ENCODE measurements at places on chromosomes 6 and 20.

GRCh38 chr6:41334482-41335040 is 847 bp upstream of the NCR2 start:
- DNase-seq: no peak

DNA sequence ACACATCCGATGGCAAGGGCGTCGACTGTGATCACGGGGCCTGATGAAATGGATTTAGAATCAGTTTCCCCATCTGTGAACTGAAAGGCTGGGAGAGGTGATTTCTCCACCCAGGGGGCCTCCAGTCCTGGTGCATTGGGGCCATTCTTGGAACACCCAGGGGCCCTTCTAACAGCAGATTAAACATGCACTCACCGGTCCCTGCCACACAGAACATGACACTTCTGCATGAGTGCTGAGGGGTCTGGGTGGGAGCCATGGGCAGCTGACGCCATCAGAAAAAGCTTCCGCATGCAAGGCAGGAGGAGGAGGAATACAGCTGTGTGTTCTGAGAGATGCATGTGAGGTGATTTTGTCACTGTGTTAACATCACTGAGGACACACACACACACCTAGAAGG is 26.8 kb downstream of the DLL1 start:
- no peak for DNase-seq

DNA sequence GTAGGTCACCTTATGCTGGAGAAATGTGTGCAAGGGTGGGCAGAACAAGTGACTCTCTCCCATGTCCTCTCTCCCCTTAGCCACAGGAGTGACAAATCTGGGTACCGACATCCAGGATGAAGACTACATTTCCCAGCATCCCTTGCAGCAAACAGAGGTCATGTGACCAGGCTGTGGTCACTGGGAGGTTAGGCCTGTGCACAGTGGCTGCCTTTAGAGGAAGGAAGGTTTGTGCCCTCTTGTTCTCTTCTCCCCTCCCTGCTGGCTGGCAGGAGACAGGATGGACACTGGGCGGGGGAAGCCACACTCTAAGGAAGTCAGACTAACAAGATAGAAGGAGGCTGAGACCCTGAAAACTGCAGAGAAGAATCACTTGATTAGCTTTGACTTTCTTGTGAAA is 360.2 kb downstream of the PREX1 start:
- DNase-seq: no peak

GRCh38 chr6:85602100-85602499 is 8.4 kb upstream of the SNX14 start:
- no peak for DNase-seq

DNA sequence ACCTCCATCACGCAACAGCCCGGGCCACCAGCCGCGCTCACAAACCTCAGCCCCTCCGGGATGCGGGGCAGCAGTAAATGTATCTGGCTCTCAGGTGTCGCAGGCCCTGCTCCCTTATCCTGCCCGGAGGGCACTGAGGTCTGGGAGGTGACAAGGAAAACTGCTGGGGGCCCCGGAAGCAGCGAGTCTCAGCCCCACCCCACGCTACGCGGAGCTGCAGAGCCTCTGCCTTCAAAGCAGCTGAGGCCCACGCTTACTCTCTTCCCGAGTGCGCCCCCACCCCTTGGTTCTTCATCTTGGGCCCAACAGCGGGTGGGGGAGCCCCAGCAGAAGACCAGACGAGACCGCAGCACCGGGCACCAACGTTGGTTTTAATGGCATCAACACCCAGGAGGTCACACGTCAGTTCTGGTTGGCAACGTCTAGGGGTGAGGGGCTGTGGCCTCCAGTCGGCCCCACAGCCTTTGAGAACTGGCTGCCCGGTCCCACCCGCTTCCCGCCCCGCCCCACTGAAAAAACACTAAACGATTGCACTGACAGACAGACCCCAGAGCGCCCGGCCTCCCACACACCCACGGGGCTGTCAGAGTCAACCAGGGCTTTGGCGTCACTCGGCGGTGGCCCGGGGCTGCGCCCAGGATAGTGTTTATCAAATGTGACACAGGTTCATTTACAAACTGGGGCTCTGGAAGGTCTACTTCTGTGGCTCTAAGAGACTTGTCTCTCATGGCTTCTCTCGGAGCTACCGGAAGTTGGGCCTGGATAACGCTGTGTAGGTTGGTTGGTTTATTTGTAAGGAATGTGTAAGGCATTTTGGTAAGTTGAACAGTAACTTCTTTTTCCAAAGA is 43.7 kb downstream of the DSTN start:
- no peak for DNase-seq

GRCh38 chr6:46581459-46582177 is 71.0 kb downstream of the CYP39A1 start:
- no peak for DNase-seq

- DNase-seq: no peak
Measured at GRCh38 chr20:56689318-56689717, 60.2 kb downstream of the TFAP2C start.

GRCh38 chr20:9154464-9155024 is 85.7 kb downstream of the PLCB4 start:
- DNase-seq: no peak

DNA sequence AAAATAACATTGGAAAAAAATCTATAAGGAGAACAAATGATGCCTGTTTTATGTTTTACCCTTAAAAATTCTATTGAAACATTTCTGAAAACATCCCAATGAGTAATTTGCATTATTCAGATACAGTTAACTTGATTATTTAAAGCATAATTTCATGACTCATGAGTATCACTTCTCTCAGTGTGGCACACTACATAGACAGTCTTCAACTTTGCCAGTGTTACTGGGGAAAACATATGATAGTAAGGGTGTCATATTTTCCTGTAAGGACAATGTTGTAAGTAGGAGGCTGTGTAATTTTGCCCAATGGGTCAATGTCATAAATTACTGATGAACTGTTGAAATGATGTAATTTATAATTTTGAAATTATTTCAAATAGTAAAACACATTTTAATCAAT is 125.5 kb downstream of the PHACTR1 start:
- no peak for DNase-seq

GRCh38 chr6:18263418-18264218 is 712 bp downstream of the DEK start:
- no peak for DNase-seq

GRCh38 chr6:44475417-44475778 is 87.9 kb downstream of the CDC5L start:
- DNase-seq: no peak

DNA sequence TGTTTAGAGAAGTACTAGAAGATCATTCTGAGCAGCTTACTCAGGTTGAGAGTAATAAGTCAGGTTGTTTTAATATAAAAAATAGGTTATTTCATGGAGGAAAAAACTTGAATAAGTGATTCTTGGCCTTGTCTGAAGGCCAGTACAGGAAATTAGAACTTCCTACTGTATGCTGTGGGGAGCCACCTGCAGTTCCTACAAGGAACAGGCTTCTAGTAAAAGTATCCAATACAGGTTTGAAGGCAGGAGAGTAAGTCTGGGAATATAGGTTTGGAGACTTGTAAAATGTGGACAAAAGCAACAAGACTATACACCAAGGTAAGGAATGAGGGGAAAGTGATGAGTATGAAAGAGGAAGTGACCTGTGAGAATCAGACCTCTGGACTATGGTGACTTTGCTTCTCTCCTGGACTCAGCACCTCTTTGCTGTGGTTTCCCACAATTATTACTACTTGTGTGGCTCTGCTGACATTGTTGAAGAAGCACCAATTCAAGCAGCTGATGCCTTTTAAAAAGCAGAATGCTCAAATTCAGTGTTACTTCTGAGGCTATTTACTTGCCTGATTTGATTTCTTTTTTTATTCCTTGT is 278.6 kb downstream of the TBC1D7 start:
- no peak for DNase-seq

GRCh38 chr6:142307963-142308748 is 6.3 kb downstream of the ADGRG6 start:
- DNase-seq: no peak

DNA sequence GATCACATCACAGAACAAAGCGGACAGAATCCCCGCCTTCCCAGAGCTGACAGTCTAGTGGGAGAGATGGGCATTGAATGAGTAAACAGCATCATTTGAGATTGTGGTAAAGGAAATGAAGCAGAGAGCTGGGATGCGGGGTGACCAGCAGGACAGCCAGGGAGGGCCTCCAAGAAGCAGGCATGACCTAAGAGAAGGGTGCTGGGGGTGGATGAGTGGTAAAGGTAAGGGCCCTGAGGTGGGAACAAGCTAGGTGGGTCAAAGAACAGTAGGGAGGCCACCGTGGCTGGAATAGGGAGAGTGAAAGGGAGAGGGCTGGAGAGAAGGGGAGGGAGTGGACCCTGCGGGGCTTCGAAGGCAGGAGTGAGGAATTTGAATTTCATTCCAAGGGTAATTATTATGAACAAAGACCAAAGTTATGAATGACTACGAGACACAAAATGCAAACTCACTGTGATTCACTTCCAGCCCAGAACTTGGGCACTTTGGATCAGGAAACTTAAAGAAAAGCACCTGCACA is 61.4 kb downstream of the CEBPB start:
- no peak for DNase-seq

DNA sequence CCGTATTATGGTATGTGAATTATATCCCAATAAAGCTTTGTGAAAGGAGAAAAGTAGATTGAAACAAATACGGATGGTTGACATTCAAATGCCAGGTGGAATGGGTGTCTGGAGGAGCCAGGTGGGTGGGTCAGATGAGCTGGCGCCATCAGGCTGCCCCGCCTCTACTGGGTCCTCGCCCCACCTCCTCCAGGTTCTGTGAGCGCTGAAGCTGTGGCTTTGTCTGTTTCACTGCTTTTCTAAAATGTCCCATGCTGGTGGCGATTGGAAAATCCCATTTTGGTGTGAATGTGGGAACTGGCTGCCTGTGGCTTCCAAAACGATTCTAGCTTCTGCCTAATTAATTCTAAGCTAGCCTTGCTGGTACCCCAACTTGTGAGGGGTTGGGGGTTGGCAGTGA is 16.5 kb downstream of the DUSP22 start:
- no peak for DNase-seq

DNA sequence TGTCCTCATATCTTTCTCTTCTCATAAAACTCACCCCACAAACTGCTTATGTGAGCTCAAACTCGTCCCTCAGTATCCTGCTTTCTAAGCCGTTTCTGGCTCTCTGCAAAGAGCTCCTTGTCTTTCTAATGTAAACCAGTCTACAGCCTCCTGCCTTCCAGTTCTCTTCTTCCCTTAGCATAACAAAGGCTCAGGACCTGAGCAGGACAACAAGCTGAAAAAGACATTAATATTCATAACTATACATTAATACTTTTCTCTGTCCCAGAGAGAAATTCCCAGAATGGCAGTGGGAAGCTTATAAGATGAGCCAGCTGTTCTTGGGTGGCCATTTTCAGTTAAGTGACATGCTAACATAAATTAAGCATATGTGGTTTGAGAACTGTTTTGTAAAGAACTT is 207.0 kb upstream of the TCF21 start:
- no peak for DNase-seq

- DNase-seq: no peak
Measured at GRCh38 chr6:105336986-105337385, 65.9 kb downstream of the PREP start.

GRCh38 chr6:56660381-56660730 is 17.7 kb upstream of the DST start:
- DNase-seq: no peak

DNA sequence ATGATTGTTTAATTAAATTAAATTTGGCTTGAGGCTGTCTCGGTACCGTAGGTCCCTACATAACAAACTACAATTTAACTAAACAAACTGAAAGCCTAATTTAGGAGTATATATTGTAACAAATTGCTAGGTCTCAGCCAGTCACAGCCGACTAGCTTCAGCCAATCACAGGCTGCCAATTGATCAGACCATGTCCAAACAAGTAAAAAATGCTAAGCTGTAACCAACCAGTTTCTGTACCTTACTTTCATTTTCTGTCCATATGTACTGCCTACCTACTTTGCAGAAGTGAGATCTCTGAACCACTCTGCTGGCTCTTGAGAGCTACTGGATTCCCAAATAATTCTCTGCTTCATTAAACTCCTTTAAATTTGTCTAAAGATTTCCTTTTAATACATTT is 648.0 kb upstream of the GJE1 start:
- DNase-seq: no peak

- DNase-seq: no peak
Measured at GRCh38 chr6:28224131-28225055, 682 bp upstream of the ZSCAN9 start.

DNA sequence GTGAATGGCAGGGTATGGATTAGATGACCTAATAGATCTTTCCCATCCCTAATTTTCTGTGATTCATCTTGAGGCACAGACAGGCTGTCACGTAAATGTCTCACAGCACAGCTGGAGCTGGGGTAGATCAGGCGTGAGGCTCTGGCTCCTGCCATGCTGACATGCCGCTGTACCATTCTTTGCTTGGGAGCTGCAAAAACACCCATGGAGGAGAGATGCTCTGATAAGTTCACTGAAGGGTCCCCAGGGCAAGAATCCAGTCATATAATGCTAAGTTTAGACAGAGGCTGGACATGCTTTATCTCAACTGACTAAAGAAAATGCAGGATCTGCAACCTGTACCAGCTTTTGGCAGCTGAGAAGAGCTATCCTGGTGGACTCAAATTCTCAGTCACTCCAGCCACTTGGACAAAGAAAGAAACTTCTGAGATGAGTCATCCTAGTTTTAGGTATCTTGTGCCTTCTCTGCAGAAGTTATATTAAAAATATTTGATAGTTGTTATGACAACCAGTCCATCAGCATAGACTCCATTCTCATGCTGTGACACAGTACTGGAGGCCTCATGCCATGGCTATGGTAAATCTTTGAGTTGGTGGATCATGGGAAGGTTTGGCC is 185.1 kb upstream of the RAB32 start:
- DNase-seq: no peak

DNA sequence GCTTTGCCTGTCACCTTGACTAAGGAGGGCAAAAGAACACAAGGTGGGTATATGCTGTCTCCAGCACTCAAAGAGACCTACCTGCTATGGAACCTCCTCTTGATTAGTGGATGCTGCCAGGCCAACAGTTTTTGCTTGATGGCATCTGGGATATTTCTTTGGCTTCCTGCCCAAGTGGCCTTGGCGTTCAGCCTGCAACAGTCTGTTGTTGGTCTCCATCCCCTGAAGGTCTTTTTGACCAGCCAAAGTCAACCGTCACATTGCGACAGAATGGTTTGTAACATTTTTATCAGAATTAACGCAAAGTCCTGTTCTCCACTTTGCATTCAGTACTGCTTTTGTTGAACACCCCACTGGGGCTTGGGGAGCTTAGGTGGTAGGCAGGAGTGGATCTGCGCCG is 37.1 kb downstream of the SERPINB1 start:
- no peak for DNase-seq
